Cardiac muscle cell (in vitro differentiated cells and primary cell): ENCODE measurements at places on chromosomes 1 and 21.
A peak's percentile ranks its signal among the peaks of the same experiment; 100 is the strongest.

- peak; percentile 82 for DNase-seq
Observed at GRCh38 chr1:208988811-208989222, 594.7 kb upstream of the CAMK1G start.

GRCh38 chr1:7827126-7827955 is 25.5 kb downstream of the UTS2 start:
- DNase-seq = no peak

DNA sequence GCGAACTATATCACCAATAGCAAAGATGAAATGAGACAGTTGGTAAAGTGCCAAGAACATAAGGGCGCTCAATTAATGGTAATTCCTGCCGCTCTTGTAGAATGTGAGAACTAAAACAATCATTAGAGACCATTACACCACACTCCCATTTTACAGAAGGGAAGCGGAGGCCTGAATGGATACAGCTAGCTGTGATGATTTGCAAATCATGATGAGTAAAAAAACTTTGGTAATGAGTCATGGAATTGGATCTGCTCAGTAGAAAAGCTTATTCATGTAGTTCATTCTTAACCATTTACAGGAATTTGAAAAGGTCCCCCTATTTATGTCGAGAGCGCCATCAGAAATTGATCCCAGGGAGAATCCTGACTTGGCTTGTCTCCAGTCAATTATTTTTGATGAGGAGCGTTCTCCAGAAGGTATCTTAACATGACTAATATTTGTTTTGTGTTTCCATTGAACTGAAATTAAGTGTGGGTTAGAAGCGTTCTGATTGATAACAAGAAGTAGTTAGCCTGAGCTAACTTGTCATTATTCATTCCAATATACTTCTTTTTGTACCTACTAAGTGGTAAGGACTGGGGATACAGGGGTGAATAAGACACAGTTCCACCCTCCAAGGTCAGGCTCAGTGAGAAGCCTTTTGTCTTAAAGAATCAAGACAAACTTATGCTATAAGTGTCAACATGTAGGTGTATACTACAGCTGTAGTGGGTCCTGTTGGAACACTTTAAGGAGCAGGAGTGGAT is 812 bp downstream of the TTC4 start:
- no peak for DNase-seq

- peak; percentile 86 for DNase-seq
Observed at GRCh38 chr1:151540021-151540981, at the start of gene TUFT1. TSS of gene TUFT1 (plus strand) at chr1:151540309. CDS start at chr1:151540367, 58 bp downstream.
